Naive thymus-derived CD4-positive, alpha-beta T cell (primary cell): ENCODE measurements at places on chromosomes 1 and 21. TPM values are rescaled to one million over a fixed set of nuclear protein-coding genes. Genes with fewer than 3 reads are reported as not detected.

Gene PRKAA2
- not detected for total RNA-seq

DNA sequence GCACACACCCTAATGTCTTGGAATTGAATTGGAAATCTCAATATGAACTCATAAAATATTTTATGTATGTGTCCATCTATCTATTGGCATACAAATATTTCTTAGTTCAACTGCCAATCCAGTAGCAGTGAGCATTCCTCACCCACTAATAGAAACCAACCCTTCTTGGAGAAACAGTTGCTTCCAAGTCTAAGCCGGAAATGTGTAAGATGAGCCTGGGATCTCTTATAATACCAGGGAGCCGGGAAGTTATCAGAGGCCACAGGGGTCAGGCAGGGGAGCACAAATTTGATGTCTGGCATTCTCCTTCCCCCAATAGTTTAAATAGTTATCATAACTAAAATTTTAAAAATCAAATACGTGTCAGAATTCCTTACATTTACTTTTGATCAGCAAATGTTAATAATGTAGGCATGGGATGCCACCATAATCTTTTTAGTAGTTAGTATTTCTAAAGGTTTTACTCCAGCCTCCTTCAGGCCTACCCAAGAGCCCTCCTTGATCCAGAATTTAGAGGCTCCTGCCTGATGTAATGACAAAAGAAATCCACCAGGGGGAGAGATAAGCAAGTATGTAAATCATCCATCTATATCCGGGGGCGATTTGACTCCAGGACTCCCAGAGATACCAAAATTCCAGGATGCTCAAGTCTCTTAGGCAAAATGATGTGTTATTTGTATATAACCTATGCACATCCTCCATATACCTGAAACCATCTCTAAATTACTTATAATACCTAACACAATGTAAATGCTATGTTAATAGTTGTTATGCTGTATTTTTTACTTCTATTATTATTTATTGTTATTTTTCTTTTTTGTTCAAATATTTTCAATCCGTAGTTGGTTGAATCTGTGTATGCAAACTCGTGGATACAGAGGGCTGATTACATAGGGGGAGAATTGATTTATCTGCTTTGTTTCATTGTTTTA, 218.7 kb upstream of the COA6 start:
- no peaks in the 10 kb centered on the region for H3K4me1 ChIP-seq
- H3K36me3 ChIP-seq, result no peaks in the 10 kb centered on the region
- no peak overlapping the region for H3K27ac ChIP-seq
- H3K27me3 ChIP-seq, result no peaks in the 10 kb centered on the region

Gene DNASE2B
- not detected for total RNA-seq

DNA sequence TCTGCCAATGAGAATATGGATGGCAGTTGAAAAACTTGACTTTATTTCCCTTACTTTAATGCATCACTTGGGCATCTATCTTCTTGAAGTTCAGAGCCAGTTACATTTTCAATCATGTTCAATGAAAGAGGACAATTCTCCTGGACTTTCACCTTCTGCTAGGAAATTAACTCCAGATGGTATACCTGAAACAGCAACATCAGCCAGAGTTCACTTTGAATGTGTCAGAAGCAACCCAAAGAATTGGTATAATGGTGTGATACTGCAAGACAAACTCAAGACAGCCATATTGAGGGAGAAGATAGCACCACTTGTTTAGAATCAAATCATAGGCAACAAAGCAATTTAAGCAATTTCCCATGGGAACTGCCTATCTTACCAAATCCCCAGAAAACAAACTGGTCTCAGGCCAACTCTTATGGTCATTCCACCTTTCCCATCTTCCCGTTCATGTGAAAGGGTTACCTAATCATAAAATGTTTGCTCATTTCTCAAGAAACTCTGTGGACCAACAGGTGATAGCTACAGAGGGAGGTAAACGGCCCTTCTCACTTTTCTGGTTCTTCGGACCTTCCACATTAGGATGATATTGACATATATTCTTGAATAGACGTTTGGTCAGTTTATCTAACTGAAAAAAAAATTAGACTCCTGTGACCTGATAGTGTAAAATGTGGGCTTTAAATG, 29.7 kb upstream of the C8B start:
- no peaks in the 10 kb centered on the region for H3K36me3 ChIP-seq
- H3K4me3 ChIP-seq, result no peak overlapping the region
- no peaks in the 10 kb centered on the region for H3K27me3 ChIP-seq
- H3K27ac ChIP-seq, result no peak overlapping the region
- DNase-seq, result no peak

DNA sequence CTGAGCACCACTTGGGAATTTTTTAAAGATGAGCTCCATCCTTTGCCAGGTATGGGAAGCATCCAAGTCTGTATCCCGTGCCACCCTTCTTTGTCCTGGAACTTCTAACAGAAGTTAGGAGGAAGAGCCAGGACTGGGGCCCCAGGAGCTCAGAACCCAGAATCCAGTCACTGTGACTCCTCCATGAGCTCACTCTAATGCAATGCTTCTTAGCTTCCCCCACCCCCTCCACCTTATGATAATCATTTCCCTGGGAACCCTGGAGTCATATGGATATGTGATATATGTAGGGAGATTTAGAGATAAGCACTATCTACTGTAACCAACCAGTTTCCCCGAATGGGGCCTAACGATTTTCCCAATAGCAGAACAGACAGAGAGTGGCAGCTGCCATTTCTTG, 758 bp upstream of the SPRR5 start:
- H3K4me3 ChIP-seq, result no peak overlapping the region
- H3K36me3 ChIP-seq, result no peaks in the 10 kb centered on the region
- H3K27ac ChIP-seq, result no peak overlapping the region
- no peak for DNase-seq
- no peaks in the 10 kb centered on the region for H3K4me1 ChIP-seq
- H3K27me3 ChIP-seq, result no peaks in the 10 kb centered on the region

GRCh38 chr1:202192770-202193613, 607 bp upstream of the LGR6 start:
- H3K4me3 ChIP-seq, result no peak overlapping the region
- H3K4me1 ChIP-seq, result peaks cover 6% of the 10 kb centered on the region
- no peak overlapping the region for H3K27ac ChIP-seq
- no peaks in the 10 kb centered on the region for H3K36me3 ChIP-seq
- no peaks in the 10 kb centered on the region for H3K27me3 ChIP-seq

DNA sequence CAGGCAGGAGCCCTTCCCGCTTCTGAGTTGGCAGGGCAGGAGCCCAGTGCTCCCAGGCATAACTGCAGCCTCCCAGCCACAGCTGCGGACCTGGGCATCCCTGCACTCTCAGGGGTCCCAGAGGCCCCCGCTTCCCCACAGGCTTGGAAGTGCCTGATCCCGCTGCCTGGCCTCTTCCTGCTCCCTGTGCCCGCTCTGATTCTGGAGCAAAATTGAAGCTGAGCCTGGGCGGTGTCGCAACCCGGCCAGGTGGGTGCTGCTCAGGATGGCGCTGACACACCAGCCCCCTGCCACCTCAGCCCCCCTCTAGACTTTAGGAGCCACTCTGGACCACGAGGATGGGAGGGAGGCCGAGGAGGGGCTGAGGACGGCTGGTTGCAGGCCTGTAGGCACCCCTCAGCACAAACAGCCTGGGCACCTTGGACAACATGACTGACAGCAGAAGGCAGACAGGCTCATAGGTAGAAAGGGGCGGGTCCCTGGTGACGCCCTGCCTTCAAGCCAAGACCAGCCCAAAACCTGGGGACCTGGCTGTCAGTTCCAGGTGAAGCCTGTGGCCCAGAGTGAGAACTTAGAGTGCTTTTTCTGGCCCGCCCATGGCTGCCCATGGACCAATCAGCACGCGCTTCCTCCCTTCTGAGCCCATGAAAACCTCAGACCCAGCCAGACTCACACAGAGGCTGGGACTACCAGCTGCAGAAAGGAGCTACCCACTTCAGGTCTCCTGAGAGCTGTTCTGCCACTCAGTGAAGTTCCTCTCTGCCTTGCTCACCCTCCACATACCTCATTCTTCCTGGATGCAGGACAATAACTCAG, 7.2 kb downstream of the HLCS start:
- no peak overlapping the region for H3K27ac ChIP-seq
- no peak overlapping the region for H3K4me3 ChIP-seq
- H3K27me3 ChIP-seq, result no peaks in the 10 kb centered on the region
- H3K4me1 ChIP-seq, result no peaks in the 10 kb centered on the region
- no peak for DNase-seq
